ENCODE measurements at places on chromosomes 11 and 22. TPM values are rescaled to one million over a fixed set of nuclear protein-coding genes. Genes with fewer than 3 reads are reported as not detected.

DNA sequence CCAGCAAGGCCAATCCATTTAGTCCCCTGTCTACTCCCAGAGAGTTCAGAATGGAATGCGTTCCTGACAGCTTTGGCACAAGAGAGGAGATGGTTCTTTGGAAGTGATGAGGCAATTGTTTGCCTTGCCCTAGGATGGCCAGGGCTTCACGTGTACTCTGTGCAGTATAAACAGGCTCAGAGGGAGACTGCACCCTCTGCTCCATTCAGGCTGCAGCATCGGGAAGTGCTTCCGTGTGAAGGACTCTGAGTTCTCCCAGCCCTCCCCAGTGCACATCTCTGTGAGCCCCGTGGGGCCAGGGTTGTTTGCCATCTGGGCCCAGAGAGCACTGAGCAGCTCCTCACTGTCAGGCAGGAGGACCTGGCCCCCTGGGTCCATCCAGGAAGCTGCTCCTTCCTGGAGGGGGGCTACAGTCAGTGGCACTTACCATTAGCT, 215.3 kb upstream of the TBCEL start:
- DNase-seq = no peak
- H3K36me3 ChIP-seq = no peaks in the 10 kb centered on the region
- H3K4me3 ChIP-seq = no peak overlapping the region
- no peak overlapping the region for H3K27ac ChIP-seq

DNA sequence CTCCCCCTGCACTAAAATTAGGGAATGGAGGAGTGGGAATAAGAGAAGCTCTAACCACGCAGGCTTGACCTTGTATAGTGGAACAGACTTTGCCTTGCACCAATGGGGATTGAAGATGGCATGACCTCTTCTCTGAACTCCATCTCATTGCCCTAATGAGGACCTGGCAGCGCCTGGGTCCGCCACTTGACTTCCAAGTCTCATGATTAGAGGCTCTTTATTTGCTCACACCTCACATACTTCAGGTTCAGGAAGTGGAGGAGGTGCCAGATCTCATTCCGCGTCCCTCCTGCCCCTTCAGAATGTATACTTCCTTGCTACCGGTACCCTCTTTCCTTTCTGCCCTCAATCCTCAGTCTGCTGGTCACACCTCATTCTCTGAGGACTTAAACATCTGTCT, 106.0 kb upstream of the CD44 start:
- H3K4me3 ChIP-seq = no peak overlapping the region
- no peaks in the 10 kb centered on the region for H3K27me3 ChIP-seq
- no peak for DNase-seq

- no peak for DNase-seq
- no peaks in the 10 kb centered on the region for H3K27me3 ChIP-seq
- no peak overlapping the region for H3K27ac ChIP-seq
Observed at GRCh38 chr11:12292766-12293165, 84.6 kb upstream of the PARVA start.

CD151 gene
- polyA plus RNA-seq = 436 TPM

LSP1 gene
- 46.0 TPM for polyA plus RNA-seq

DNA sequence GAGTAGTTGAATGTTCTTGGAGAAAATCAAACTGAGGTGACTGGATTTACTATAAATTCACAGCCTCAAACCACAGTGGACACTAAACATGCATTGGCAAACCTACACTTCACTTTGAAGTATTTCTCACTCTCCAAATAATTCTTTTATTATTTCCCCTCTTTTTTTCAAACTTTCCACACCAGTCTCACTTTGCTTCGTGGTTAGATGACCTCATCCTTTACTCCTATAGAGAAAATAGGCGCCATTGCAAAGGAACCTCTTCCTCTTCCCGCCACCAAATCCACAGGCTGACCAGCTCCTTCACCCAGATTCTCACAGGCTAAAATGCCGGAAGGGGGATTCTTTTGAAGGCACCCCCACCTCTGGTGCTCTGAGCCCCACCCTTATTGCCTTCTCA, 33.4 kb downstream of the HTR3A start:
- no peaks in the 10 kb centered on the region for H3K36me3 ChIP-seq
- no peaks in the 10 kb centered on the region for H3K4me1 ChIP-seq
- no peaks in the 10 kb centered on the region for H3K27me3 ChIP-seq
- H3K4me3 ChIP-seq = no peak overlapping the region

SDHD gene
- polyA plus RNA-seq = 545 TPM

DNA sequence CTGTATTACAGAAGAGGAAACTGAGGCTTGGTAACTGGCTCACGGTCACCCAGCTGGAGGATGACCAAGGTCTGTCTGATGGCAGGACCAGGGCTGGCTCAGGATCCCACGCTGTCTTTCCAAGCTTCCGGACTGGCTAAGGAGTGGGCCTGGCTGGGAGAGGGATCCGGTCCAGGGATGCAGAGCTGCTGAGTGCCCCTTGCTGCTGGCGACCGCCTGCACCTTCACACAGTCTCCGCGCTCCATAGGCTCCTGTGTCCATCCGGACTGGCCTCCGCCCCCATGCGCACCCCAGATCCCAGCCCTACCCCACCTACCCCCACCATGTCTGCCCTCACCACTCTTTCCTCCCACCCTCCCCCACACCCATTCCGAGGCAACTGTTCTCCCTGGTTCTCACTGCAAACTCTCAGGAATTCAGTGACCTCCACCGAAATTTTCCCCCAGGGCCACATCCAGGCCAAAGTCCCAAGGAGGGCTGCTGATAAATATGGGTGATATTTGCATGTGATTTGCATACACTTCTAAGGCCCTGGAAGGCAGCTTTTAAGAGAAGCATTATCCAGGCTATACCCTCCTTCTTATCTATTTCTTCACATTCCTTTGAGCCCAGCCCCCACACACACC, 48.5 kb upstream of the SLC35C1 start:
- no peak for DNase-seq
- no peak overlapping the region for H3K4me3 ChIP-seq
- H3K4me1 ChIP-seq = peaks cover 17% of the 10 kb centered on the region
- H3K36me3 ChIP-seq = no peaks in the 10 kb centered on the region
- no peak overlapping the region for H3K27ac ChIP-seq
- no peaks in the 10 kb centered on the region for H3K27me3 ChIP-seq

DNA sequence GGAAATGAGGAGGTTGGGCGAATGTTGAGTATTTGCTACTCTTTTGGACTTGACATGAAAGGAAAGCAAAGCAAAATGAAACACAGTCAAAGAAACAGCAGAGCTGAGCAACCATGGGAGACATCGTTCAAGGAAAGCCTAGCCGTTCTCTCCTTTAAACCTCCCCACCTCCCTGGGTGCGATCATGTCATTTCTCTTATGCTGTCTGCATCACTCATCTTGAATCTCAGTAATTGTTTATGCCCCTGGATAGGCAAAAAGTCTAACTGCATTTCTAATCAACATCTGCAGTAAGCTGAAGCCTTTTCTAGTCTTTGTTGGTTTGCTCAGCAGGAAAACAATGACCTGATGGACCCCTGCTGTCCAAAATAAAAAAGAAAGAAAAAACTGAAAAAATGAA, 107.0 kb downstream of the MSANTD4 start:
- H3K36me3 ChIP-seq = no peaks in the 10 kb centered on the region
- no peak overlapping the region for H3K27ac ChIP-seq
- no peaks in the 10 kb centered on the region for H3K27me3 ChIP-seq
- H3K4me3 ChIP-seq = no peak overlapping the region
- no peak for DNase-seq
- no peaks in the 10 kb centered on the region for H3K4me1 ChIP-seq
